ENCODE measurements at places on chromosomes 3 and 15. TPM values are rescaled to one million over a fixed set of nuclear protein-coding genes. Genes with fewer than 3 reads are reported as not detected.
A peak's percentile ranks its signal among the peaks of the same experiment; 100 is the strongest.

Gene SCAANT1
- total RNA-seq = not detected

Gene GOLGA6D
- not detected for total RNA-seq

Gene ALDH1A3
- total RNA-seq = 5.0 TPM

Gene CAPN7
- 21.3 TPM for total RNA-seq

Gene NPAP1
- not detected for total RNA-seq

Gene EPHA3
- total RNA-seq = 0.18 TPM

Gene CCDC13
- total RNA-seq = 0.28 TPM

GRCh38 chr3:122251428-122251827 lies 68.0 kb downstream of the CASR start:
- no peak for DNase-seq

DNA sequence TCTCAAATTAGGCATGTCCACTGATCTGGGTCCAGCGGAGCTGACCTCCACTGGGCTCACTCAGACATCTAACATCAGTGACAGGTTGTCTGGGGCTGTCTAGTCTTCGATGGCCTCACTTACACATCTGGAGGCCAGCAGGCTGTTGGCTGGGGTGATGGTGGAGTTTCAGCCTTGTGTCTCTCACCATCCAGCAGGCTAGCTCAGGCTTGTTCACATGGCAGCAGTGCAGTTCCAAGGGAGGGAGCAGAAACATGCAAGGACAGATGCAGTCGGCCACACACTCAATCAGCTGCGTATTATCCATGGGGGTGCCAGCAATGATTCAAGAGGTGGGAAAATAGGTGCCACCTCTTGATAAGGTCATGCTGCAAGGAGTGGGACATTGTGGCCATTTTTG lies 292.5 kb downstream of the SHQ1 start:
- no peak for DNase-seq

DNA sequence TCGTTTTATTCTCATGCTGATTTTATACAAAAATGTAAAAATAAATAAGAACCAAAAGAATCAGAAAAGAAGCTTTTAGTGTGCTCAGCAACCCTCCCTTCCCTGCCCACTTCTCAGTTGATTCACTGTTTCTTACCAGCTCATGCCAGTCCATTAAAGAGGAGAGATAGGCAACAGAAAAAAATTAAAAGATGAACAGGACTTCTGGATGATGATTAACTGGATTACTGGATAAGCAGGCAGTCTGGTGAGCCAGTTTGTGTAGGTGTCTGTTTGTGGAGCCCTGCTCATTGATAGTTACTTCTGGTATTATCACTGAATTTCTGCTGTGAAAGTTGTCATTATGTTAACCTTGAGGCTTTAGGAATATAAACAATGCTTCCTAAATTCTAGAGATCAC lies 15.1 kb upstream of the GPR171 start:
- no peak for DNase-seq

GRCh38 chr3:155663467-155664212 lies 81.2 kb downstream of the PLCH1 start:
- no peak for DNase-seq

- DNase-seq = no peak
These were observed 13.7 kb downstream of the FOXB1 start for GRCh38 chr15:60017538-60018520.

GRCh38 chr3:62611541-62612240 lies 238.3 kb upstream of the FEZF2 start:
- peak; percentile 26 for DNase-seq

DNA sequence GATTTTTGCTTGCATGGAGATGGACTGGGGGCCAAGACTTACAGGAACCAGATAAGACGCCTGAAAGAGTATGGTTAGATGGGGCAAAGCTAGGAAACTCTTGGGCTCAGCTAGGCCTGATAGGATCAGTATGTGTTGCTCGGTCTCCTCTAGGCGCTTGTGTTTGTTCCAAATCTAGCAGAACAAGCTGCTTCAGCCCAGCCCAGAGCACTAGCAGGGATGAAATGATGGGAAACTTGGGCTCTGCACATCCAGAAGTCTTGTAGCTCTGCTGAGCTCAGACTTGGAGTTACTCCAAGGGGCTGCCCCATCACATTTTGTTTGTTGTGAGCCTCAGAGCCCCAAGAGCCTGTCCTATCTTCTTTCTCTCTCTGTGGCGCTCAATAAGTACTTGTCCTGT lies 34.7 kb downstream of the FOXL2 start:
- peak; percentile 20 for DNase-seq
